IMR-90 (cell line): ENCODE measurements at places on chromosomes 3 and 15. TPM values are rescaled to one million over a fixed set of nuclear protein-coding genes. Genes with fewer than 3 reads are reported as not detected.

The CLDN16 gene
- under 0.01 TPM in 2 replicates for total RNA-seq

The ZNF860 gene
- 0.18 and 0.56 TPM in 2 replicates for total RNA-seq

The MAP6D1 gene
- total RNA-seq = 1.9 and 2.7 TPM in 2 replicates

The TGM4 gene
- total RNA-seq = under 0.01 TPM in 1 of 2 replicates, not detected in the other

The STXBP5L gene
- total RNA-seq = not detected in 2 replicates
